ENCODE measurements at places on chromosomes 12 and 14. TPM values are rescaled to one million over a fixed set of nuclear protein-coding genes. Genes with fewer than 3 reads are reported as not detected.

GRCh38 chr14:103057028-103057371, 349 bp downstream of the CDC42BPB start:
- peaks cover 14% of the 10 kb centered on the region for H3K4me1 ChIP-seq
- H3K4me3 ChIP-seq = peak overlapping the region; percentile 13
- H3K36me3 ChIP-seq = no peaks in the 10 kb centered on the region
- DNase-seq = no peak
- peaks cover 8% of the 10 kb centered on the region for H3K27me3 ChIP-seq
- H3K27ac ChIP-seq = no peak overlapping the region

GRCh38 chr14:90732718-90733117, 83.5 kb downstream of the TTC7B start:
- DNase-seq = no peak
- no peaks in the 10 kb centered on the region for H3K27me3 ChIP-seq
- no peak overlapping the region for H3K4me3 ChIP-seq
- H3K27ac ChIP-seq = no peak overlapping the region
- H3K36me3 ChIP-seq = no peaks in the 10 kb centered on the region

GRCh38 chr14:100018482-100018881, 46.7 kb upstream of the EVL start:
- no peaks in the 10 kb centered on the region for H3K27me3 ChIP-seq
- no peak overlapping the region for H3K4me3 ChIP-seq
- H3K27ac ChIP-seq = no peak overlapping the region
- DNase-seq = no peak
- no peaks in the 10 kb centered on the region for H3K4me1 ChIP-seq
- H3K36me3 ChIP-seq = no peaks in the 10 kb centered on the region

Gene IAPP
- not detected for total RNA-seq

Gene IL23A
- 2.7 TPM for total RNA-seq
